Astrocyte of the spinal cord (primary cell): ENCODE measurements at places on chromosomes 1 and 21.
A peak's percentile ranks its signal among the peaks of the same experiment; 100 is the strongest.

GRCh38 chr1:226406401-226406881 is 1.5 kb downstream of the PARP1 start:
- DNase-seq = peak; percentile 1

DNA sequence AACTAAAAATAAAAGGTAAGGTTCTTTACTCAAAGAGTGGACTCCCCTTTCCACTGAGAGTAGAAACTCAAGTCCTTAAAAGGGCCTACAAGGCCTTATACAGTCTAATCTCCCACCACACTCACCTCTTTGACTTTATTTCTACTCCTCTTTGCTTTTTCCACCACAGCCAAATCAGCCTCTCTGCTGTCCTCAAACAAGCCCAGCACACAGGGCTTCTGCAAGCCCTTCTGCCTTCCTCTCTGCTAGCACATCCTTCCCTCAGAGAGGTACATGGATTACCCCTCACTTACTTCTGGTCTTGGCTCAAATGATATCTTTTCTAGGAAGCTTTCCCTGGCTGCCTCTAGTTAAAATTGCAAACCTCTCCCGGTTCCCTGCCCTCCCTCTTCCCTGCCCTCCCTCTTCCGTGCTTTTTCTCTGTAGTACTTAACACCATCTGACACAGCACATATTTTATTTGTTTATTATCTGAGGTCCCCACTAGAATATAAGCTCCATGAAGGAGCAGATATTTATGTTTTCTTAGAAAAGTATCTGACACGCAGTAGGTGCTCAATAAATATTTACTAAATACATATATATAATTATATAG is 1.7 kb downstream of the LYST start:
- DNase-seq = no peak

DNA sequence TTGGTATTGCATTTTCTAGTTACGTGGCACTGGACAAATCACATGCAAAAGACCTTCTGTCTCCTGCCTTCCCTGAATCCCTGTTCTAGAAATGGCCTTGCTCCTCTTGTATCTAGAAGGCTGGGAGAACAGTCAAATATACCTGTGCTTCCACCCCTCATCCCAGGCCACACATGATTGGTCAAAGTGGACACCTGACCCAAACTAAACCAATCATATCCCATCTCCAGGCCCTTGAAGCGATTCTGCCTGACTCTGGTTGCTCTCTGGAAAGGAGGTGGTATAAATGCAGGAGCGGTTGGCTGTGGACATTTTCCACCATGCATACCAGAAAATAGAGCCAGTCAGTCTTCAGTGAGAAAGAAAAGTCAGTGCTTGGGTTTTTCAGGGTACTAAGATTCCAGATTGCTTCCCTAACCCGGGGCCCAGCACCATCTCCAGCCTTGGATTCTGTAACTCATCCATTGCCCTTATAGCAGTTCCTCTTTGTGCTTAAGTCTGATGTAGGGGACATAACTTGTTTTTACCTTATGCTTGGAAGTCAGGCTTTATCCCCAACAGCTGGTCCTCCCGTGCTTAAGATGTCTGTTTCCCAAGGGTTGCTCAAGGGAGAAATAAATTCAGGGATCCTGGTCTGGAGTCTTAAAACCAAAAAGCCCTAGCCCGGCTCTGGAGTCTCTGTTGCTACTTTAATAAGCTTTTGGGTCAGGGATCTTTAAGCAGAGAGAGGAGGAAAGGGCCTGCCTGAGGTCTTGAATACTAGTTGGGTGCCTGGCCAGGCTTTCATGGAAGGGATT is 7.7 kb upstream of the PHC2 start:
- DNase-seq = no peak

- DNase-seq = no peak
Observed at GRCh38 chr1:200895443-200895789, 716 bp downstream of the INAVA start.

DNA sequence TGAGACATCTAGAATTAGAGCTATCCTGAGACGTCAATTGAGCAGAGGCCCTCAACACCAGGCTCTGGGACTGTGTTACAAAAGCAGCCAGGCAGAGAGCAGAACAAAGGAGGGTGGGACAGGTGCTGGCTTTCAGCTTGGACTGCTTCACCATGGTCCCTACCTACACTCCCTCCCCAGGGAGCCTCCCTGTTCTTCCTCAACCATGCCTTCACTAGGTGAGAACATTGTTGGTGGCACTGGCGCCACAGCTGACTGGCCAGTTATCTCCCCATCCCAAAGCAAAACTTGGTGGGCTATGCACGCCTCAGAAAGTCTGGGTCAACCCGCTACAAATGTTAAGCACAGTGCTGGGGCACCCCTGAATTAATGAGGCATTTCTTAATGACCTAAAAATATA is 87.8 kb downstream of the NMNAT2 start:
- no peak for DNase-seq

DNA sequence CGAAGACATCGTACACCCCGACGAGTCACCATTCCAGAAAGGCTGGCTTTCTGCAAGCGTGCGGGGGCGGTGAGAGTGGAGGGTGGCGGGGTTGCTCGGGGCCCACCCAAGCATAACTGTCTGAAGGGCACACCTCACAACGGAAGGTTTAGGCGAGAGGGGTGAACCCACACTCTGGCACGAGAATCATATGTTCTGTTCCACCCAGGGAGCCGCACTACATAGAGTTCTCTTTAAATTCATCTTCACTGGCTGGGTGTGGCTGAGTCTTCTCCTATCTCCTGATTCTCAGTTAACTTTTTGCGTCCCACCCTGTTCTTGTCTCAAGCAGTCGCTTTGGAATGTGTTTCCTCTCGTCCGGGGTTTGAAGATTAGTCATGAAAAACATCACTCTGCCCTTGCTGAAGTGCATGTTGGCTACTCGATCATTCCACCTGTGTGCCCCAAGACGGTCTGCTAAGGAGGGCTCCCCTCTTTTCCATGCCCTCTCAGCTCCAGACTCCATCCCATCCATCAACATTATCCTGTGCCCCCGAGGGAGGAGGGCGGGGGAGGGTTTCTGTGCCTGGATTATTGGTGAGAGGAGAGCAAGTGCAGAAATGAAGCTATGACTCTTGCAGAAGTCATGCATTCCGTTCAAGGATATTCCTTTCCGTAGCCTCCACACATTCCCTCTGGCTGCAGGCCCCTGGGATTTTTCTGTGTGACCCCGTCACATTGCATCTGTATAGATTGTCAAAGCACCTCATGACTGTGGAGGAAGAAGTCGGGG is 53.5 kb upstream of the CD34 start:
- DNase-seq = no peak

- no peak for DNase-seq
Observed at GRCh38 chr21:15775291-15775690, 45.5 kb downstream of the USP25 start.

DNA sequence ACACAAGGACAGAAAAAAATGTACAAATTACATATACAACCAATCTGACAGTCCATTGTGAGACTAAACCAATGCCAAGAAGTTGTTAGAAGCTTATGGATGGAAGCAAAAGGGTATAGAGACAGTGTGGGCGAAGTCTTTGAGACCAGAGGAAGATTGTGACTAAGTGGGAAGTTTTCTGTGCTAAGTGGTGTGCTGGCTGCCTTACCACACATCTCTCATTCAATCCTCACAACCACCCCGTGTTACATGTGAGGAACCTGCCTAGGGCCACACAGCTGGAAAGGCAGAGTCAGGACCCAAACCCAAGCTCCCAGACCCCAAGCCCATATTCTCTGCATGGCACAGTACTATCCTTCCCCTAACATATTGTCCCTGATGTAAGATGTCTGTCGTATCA is 53.5 kb upstream of the DUSP10 start:
- DNase-seq = no peak

DNA sequence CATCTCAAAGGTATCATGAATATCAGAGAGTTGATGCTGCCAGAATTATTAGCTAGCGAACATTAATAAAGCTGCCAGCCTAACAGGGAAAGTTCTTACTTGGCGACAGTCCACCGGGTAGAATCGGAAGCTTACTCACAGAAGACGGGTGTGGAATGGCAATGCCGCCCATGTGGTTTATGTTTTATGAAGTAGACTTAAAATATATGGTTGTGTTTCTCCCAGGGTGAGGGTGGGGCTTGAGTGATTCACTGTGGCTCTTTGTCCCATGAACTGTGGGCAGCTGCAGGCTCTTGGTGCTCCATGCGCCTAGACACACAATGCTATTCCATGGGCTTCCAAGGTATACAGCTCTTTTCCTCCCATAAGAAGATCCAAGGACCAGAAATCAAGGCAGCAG is 162.7 kb downstream of the PIGK start:
- DNase-seq = no peak

DNA sequence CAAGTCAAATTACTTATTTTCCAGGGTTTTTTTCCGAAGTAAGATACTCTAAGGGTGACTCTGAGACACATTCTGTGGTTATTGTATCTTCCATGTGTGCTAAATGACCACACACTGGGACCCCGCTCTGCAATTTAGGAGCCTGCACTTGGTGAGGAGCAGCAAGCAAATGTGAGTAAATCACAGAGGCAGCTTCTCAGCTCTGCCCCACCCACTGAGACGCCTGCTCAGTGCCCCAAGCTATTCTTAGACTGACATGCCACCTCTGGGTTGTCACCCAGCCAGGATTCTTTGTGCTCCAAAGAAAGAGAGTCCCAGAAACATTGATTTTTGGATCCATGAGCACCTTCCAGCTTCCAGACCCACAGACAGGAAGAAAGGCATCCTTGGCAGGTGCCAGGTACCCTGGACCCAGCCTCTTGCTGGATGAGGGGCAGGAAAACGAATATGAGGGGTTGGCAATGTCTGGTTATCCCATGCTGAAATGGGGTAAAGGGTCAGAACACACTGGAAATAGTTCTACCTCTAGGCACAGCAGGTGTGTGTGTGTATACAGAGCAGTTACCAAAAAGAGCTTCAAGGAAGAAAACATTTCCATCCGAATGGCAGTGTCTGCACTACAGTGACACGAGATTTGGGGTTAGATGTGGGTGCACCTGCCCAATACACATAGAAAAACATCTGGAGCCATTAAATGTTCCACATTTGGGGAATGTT is 41.2 kb downstream of the TNR start:
- no peak for DNase-seq

DNA sequence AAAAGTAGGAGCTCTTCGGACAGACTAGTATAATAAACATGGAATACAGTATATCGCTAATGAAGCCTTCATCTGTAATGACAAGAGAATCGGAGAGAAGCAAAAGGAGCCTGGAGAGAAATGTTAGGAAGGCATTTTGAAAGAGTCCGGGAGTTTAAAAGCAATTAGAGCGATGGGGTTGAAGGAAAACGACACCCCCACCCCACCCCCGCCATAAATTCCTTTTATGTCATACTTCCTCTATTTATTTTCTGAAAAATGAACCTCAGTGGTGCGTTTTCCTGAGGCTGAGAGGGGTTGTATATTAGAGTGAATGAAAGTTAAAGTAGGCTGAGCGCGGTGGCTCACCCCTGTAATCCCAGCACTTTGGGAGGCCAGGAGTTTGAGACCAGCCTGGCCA is 635 bp upstream of the APH1A start:
- DNase-seq = no peak

- peak; percentile 67 for DNase-seq
Observed at GRCh38 chr1:56424744-56425493, 154.4 kb downstream of the PLPP3 start.

DNA sequence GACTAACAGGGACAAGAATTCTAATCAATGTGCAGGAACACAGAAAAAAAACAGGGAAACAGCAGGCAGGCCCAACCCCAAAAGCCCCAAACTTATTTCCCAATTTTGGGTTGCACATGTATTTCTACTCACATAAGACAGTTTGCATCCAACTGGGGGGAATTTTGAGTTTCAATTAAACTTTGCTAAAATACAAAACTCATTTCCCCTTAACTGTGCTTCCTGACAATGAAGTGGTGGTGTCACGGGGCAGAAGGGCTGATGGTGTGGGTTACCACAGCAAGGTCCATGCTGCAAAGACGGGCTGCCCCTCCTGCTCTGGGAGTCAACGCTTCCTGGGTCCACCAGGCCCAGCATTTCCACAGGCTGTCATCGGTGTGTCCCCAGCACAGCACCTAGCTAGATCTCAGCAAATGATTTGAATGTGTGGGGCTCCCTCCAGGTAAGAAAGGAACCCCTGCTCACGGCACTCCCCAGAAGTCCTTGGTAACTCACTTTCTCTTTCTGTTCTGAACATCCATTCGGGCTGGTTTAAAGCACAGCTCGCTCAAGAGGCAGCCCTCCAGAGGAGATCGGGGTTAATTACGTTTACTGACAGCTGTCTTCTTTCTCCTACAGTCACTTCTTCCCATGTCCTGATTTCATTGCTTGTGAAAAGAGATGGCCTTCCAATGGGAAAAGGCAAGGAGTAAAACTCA is 27.4 kb downstream of the HIVEP3 start:
- DNase-seq = no peak

- DNase-seq = no peak
Observed at GRCh38 chr1:5286244-5286643, 631.8 kb downstream of the AJAP1 start.

GRCh38 chr1:4615138-4615470 is 39.3 kb upstream of the AJAP1 start:
- DNase-seq = no peak

DNA sequence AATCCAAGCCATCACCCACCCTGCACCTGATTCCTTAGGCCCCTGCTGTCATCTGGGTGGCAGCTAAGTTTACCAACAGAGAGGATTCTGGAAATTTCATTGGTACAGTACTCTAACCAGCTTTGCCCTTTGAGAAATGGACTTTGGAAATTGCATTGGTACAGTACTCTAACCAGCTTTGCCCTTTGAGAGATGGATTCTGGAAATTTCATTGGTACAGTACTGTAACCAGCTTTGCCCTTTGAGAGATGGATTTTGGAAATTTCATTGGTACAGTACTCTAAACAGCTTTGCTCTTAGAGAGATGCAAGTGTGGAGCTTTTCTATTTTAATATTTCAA is 42.5 kb downstream of the MAB21L3 start:
- no peak for DNase-seq

DNA sequence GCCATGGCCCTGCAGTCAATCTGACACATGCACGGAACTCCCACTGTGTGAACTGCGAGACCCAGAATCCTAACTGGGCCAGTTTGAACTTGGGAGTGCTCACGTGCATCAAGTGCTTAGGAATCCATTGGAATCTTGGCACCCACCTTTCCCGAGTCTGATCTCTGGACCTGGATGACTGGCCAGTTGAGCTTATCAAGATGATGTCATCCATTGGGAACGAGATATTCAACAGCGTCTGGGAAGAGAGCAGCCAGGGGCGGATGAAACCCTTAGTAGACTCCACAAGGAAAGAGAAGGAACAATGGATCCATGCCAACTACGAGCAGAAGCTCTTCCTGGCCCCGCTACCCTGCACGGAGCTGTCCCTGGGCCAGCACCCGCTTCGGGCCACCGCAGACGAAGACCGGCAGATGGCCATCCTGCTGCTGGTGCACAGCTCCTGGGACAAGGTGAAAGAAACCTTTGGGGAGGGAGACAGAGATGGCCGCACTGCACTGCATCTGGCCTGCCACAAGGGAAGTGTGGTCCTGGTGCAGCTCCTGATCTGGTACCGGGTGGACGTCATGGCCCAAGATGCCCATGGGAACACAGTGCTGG is 3.1 kb upstream of the TDRD5 start:
- DNase-seq = no peak

DNA sequence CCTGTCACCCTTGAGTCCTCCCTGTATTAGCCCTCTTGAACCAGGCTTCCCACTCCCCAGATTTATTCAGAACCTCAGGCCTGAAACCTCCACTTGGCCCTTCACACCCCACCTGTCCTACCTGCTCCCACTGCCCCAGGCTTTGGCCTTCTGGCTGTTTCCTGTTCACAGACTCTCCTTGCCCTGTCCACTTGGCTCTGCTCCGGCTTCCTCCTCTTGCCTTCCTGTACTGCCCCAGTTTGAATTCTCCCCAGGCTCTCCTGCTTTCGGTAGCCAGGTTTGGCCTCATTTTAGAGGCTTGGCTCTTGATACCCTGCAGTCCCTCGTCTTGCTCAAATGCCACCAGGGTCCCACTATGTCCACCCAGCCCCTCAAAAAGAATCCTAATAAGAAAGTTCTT is 385.2 kb downstream of the KCNH1 start:
- no peak for DNase-seq
